ENCODE measurements at places on chromosomes 13 and 19.

GRCh38 chr13:114282041-114282670, 755 bp downstream of the UPF3A start:
- peak; percentile 69 for DNase-seq

GRCh38 chr13:48975101-48975855, 434 bp upstream of the FNDC3A start:
- peak; percentile 9 for DNase-seq

- peak; percentile 49 for DNase-seq
These were observed 598.6 kb upstream of the PCDH20 start for GRCh38 chr13:62014299-62014698.

DNA sequence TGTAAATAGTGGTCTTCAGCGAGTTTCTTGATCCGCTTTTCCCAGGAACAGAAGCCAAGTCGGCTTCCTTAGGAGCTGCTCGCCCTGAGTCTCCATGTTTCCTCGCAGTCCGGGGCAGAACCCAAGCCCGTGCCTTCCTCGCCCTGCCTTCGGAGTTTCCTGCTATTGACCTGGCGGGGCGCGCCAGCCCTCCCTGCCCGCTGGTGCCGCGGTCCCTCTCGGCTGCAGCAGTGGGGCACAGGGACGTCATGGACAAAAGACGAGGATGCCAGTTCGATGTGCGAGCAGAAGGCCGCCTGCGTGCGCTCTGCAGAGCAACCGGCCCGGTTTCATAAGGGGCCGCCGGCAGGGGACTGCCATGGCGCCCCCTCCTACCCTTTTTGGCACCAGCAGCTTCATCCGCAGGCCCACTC, 156.6 kb downstream of the TM9SF2 start:
- no peak for DNase-seq

GRCh38 chr19:33268162-33268991, 34.0 kb downstream of the CEBPA start:
- no peak for DNase-seq

DNA sequence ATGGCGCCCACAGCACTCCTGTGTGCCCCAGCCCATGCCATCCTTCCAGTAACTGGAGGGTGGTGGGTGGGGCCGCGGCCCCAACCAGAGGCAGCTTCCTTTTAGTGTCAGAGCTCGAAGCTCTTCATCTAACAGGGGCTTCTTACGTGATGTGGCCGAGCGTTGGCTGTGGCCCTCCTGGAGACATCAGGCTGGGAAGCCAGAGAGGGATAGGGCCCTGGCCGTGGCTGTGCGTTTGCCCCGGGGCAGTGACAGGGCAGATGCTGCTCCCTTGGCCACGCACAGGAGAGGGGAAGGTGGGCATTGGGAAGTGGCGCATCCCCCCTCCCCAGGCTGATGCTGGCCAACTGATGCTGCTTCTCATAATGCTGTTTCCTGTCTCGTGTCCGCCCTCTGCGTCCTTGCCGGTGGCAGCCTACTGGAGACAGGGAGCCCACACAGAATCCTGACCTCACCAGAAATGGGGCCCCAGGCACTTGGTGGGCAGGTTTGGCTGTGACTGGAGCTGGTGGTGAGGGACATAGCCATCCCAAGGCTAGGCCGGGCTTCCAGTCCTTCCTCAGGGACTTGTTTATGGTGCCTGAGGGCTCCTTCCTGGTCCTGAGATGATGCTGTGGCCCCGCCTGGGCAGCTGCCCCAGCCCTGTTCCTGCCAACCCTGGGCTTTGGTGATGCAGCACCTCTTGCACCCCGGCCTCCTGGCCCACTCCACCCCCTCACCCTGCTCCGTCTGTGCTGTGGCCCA, 34.3 kb downstream of the ATP4B start:
- no peak for DNase-seq

- DNase-seq, result peak; percentile 90
These were observed at the start of gene PNMA8A for GRCh38 chr19:46471116-46471733. Gene PNMA8A, minus strand, starts transcription at chr19:46471563. Its CDS starts 528 bp downstream, at chr19:46471035.

GRCh38 chr13:39448834-39449233, 154.2 kb downstream of the LHFPL6 start:
- no peak for DNase-seq

- no peak for DNase-seq
These were observed 9.8 kb upstream of the CXCL17 start for GRCh38 chr19:42452590-42452989.

- no peak for DNase-seq
These were observed 55.9 kb upstream of the SPACA7 start for GRCh38 chr13:112320303-112320702.

DNA sequence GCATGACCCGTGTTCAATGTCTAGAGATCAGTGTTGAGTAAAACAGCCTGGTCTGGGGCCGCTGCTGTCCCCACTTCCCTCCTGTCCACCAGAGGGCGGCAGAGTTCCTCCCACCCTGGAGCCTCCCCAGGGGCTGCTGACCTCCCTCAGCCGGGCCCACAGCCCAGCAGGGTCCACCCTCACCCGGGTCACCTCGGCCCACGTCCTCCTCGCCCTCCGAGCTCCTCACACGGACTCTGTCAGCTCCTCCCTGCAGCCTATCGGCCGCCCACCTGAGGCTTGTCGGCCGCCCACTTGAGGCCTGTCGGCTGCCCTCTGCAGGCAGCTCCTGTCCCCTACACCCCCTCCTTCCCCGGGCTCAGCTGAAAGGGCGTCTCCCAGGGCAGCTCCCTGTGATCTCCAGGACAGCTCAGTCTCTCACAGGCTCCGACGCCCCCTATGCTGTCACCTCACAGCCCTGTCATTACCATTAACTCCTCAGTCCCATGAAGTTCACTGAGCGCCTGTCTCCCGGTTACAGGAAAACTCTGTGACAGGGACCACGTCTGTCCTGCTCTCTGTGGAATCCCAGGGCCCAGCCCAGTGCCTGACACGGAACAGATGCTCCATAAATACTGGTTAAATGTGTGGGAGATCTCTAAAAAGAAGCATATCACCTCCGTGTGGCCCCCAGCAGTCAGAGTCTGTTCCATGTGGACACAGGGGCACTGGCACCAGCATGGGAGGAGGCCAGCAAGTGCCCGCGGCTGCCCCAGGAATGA, 1.5 kb upstream of the CEACAM5 start:
- peak; percentile 84 for DNase-seq

DNA sequence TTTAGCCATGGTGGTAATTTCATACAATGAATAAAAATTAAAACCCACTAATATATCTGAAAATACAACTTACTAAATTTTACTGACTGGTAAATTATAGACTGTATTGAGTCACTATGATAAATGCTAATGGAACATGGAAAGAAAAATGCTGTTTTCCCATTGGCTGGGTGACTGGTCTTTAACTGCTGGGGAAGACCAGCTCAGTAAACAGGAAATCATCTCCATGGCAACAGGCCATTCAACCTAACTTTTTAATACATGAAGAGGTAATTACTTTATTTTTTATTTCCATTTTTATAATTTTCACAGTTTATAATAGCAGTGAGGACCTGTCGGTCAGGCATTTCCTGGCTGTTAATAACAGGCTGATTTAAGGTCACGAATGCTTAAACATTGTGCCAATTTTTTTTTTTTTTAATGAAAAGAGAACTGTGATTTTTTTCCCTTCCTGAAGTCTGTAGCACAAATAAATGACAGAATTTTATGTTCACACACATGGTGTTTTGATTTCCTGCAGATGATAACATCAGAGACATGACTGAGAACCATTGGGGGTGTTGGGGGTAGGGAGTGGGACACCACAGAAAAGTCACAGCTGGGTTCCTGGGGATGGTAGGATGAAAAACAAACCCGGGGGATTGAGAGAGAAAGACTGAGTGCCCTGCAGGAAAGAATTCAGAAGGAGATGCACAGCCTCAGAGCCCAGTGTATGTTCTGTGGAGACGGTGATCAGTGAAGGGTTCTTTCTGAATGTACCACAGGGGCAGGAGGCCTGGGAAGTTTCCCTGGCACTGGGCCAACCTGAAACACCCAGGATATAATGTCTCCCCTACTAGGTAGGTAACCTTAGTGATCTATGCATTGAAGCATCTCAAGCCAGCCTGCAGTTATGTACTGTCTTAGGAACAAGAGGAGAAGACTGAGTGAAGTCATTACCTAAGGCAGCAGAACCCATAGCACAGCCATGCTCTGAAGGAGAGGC, 297.1 kb downstream of the COG6 start:
- DNase-seq, result no peak

DNA sequence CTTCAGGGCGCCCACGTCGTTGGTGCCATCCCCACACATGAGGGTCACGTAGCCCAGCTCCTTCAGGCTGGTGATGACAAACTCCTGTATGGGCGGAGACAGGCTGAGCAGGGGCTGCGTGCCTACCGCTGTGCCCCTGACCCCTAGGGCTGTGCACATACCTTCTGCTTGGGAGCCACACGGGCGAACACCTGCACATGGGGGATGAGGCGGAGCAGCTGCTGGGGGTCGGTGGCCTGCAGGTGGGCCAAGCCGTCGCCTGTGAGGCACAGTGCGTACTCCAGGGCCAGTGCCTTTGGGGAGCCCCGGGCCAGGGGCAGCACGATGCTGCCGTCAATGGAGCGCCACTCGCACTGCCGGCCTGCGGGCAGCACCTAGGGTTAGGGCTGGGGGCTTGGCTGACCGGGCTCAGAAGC, 6.1 kb upstream of the GMIP start:
- no peak for DNase-seq

GRCh38 chr13:79459906-79460305, 21.0 kb upstream of the NDFIP2 start:
- no peak for DNase-seq

GRCh38 chr13:112643759-112644459, 45.9 kb upstream of the ATP11A start:
- no peak for DNase-seq

DNA sequence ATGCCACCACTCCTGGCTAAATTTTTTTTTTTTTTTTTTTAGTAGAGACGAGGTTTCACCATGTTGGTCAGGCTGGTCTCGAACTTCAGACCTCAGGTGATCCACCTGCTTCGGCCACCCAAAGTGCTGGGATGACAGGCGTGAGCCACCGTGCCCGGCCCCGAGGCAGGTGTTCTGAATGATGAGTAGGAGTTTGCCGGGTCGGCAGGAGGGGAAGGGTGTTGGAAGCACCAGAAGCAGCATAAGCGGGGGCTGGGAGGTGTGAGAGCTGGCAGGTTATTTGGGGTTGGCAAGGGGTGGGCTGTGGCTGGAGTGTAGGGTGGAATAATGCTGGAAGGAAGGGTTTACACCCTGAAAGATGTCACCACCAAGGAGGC, 1.8 kb downstream of the SPPL2B start:
- no peak for DNase-seq

- DNase-seq, result no peak
These were observed 65.2 kb upstream of the PEG3 start for GRCh38 chr19:56905631-56906150.

- DNase-seq, result no peak
These were observed 51.4 kb upstream of the SLC15A1 start for GRCh38 chr13:98803921-98804320.

DNA sequence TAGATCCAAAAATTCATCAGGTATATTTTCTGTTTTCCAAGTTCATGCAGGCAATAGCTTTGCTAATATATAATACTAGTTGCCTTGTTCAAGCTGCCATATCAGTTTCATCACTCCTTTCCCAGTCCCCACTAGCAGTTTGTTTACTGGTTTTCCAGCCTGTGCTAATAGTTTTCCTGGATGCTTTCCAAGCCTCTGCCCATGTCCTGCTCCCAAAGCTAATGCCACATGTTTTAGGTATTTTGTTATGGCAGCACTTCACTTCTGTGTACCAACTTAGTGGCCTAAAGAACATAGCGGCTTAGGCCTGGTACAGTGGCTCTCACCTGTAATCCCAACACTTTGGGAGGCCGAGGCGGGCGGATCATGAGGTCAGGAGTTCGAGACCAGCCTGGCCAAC, 28.1 kb upstream of the ZNF527 start:
- DNase-seq, result no peak

GRCh38 chr13:35920816-35921215, 210.4 kb downstream of the DCLK1 start:
- no peak for DNase-seq

DNA sequence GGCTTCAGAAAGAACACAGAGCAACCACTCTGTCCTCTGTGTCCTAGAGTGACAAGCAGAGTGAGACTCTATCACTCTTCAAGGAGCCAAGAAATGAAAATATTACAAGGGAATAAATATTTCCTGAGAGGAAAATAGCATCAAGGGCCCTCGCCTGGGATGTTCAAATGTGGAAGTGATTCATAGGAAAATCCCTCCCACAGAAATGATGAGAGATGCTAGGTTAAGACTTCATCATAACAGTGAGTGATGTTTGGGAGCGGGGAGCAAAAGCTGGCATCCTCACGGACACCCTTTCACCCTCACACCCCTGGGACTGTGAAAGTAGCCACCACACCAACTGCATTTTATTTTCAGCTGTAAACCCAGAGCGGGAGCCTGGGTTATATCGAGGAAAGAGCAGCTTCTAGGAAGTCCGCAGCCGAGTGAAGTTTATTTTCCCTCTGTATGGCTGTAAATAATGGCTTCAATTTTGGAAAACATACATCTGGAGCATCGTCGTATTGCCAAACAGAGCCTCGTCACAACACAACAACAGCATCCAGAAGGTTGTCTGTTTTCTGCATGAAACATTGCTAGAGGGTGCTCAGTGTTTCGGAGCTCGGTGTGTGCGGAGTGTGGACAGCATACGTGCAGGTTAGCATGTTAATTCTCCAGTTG, 54.8 kb downstream of the DLEU7 start:
- no peak for DNase-seq

DNA sequence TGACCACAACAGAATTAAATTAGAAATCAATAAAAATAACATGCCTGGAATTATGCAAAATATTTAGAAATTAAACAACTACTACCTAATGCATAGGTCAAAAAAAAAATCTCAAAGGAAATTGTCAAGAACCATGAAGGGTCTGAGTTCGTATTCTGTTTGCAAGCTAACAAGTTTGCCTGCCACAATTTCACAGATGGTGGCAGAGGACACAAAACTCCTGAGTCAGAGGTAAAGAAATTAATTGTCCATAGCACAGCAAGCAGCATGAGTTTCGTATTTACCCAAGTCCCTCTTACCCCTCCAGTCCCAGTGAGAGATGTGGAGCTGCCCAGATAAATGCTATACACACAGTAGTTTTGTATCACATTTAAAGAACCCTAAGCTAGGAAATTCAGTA, 675.9 kb downstream of the UQCRFS1 start:
- no peak for DNase-seq

DNA sequence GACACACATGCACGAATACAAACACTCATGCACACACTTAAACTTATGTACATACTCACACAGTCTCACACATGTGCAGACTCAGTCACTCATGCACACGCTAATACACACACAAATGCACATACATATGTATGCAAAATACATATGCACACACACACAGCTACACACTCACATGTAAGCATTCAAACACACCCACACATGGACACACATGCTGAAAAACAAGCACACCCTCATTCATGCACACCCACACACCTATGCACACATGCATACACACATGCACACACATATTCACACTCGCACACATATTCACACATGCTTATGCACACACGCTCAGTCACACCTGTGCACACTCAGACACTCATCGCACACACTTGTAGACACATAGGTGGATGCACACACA, 9.3 kb downstream of the MUC16 start:
- no peak for DNase-seq

- peak; percentile 93 for DNase-seq
These were observed 9.5 kb downstream of the DYRK1B start for GRCh38 chr19:39824143-39825092.

GRCh38 chr13:102693250-102693649, 1.6 kb downstream of the METTL21C start:
- no peak for DNase-seq

Measured in NCI-H1436 (cell line).